Activated B cell treated with CpG ODN at 0.5 μM for 24 hours (primary cell): ENCODE measurements at places on chromosomes 5 and 9. TPM values are rescaled to one million over a fixed set of nuclear protein-coding genes. Genes with fewer than 3 reads are reported as not detected.

Gene PSD2
- total RNA-seq, result not detected in 2 replicates

GRCh38 chr9:14366076-14366475 lies 52.1 kb upstream of the NFIB start:
- H3K27me3 ChIP-seq, result peaks cover 7% of the 10 kb centered on the region
- no peaks in the 10 kb centered on the region for H3K4me1 ChIP-seq
- H3K4me3 ChIP-seq, result no peak overlapping the region
- no peak for DNase-seq
- no peak overlapping the region for H3K27ac ChIP-seq

Gene GADD45G
- 7.5 and 7.6 TPM in 2 replicates for total RNA-seq

GRCh38 chr9:85040146-85040545 lies 370.6 kb downstream of the NTRK2 start:
- H3K4me1 ChIP-seq, result no peaks in the 10 kb centered on the region
- no peak overlapping the region for H3K4me3 ChIP-seq
- no peaks in the 10 kb centered on the region for H3K36me3 ChIP-seq
- H3K27ac ChIP-seq, result no peak overlapping the region
- DNase-seq, result no peak

DNA sequence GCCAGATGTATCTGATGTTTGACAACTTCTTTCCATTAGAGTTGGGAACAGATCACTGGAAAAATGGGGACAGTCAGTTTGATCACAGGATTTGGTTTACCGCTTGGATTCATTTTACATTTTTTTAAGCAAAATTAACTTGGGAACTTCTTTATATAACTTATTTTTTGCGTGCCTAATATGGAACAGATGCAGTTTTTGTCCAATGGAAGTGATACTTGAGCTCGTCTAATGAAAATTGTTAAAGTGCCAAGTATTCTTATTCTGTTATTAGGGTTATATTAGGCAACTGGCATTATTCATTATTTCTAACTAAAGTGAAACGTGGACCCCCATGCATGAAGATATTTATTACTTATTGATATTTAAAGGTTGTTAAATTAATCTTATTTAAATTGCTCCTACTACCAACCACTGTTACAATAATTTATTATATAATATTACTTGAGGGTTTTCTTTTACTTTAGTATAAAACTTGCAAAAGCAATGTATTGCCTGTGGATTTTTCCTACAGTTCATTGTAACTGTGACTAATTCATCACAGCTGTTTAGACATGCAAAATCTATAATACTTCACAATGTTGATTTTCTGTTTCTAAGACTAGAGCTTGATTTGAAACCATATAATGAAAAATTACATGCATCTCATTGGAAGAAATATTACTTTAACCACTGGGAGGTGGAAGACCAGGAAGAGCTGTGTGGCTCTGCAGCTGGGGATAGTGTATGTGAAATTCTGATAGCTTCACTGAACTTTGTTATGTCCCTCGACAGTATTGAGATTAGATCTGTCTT lies 787.3 kb upstream of the WWC1 start:
- no peaks in the 10 kb centered on the region for H3K36me3 ChIP-seq
- no peak overlapping the region for H3K27ac ChIP-seq
- no peaks in the 10 kb centered on the region for H3K4me1 ChIP-seq
- no peak for DNase-seq
- H3K27me3 ChIP-seq, result no peaks in the 10 kb centered on the region

DNA sequence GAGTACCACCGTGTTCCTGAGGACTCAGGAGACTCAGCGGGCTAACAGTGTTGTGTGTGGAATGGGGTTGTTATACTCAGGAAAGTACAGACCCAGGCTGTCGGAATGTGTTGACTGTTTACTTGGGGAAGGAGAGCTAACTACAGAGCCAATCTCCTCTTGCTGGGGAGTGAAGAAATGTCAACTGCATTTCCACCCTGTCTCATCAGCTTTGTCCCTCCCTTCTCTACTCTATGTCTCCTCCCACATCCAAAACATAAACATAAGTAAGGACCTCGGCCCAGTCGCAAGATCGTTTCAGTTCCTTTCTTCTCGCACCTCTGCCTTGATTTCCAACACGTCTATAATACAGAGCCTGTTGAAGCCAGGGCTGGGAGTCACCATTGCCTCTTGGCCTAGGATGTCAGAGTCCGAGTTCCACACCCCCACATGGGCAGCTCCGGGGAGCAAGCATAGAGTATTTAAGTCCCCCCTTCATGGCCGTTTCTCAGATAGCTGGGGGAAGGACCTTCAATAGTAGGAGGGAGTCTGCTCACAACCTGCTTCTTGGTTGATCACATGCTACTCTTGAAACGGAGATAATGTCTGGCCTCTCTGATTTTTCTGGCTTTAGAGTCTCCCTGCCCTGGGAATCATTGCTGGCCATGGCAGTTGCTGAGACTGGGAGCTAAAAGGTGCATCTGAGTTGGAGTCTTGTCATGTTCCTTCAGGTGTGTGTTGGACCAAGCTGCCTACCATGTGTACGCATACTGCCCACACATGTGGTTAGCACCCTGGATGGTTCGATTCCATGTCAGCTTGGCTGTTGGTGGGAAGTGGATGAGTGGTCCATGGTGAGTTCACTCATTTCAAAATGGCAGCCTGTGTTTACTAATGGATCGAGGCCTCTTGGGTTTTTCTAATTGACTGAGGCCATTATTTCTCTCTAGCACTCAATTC lies 147.3 kb downstream of the MTX3 start:
- H3K27ac ChIP-seq, result no peak overlapping the region
- peaks cover 19% of the 10 kb centered on the region for H3K27me3 ChIP-seq
- no peaks in the 10 kb centered on the region for H3K36me3 ChIP-seq
- DNase-seq, result no peak

- no peak overlapping the region for H3K27ac ChIP-seq
- DNase-seq, result no peak
- H3K27me3 ChIP-seq, result no peaks in the 10 kb centered on the region
- H3K4me3 ChIP-seq, result no peak overlapping the region
- H3K4me1 ChIP-seq, result peaks cover 9% of the 10 kb centered on the region
Observed at GRCh38 chr5:107378218-107378899, 292.4 kb downstream of the EFNA5 start.

Gene CCNH
- total RNA-seq, result 69.3 and 74.8 TPM in 2 replicates

Gene CSF1R
- total RNA-seq, result 0.44 and 0.69 TPM in 2 replicates

DNA sequence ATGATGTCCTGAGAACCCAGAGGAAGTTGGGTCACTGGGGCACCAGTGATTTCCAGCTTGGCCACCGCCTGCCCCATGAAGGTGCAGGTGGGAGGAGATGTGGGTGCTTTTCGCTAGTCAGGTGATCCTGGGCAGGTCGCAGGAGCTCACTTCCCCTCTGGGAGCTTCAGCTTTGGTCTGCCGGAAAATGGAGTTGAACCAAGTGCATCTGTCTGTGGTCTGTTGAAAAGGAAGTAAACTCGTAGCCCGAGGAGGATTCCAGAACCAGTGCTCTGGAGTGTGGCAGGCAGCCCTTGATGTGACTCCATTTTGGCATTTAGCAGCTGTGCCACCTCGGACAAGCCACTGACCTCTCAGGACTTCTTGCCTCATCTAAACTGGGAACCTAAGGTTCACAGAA lies 81.8 kb upstream of the HRH2 start:
- H3K27me3 ChIP-seq, result peaks cover 12% of the 10 kb centered on the region
- no peak for DNase-seq
- no peaks in the 10 kb centered on the region for H3K4me1 ChIP-seq
- no peak overlapping the region for H3K4me3 ChIP-seq

GRCh38 chr5:67291671-67292070 lies 95.1 kb upstream of the CD180 start:
- H3K27me3 ChIP-seq, result no peaks in the 10 kb centered on the region
- no peak overlapping the region for H3K4me3 ChIP-seq
- H3K27ac ChIP-seq, result no peak overlapping the region
- H3K36me3 ChIP-seq, result no peaks in the 10 kb centered on the region

- H3K4me3 ChIP-seq, result peak overlapping the region; percentile 92
- DNase-seq, result no peak
- peak overlapping the region; percentile 93 for H3K27ac ChIP-seq
- H3K36me3 ChIP-seq, result peaks cover 27% of the 10 kb centered on the region
- H3K27me3 ChIP-seq, result no peaks in the 10 kb centered on the region
Observed at GRCh38 chr9:86282979-86283535, 719 bp upstream of the ISCA1 start.

DNA sequence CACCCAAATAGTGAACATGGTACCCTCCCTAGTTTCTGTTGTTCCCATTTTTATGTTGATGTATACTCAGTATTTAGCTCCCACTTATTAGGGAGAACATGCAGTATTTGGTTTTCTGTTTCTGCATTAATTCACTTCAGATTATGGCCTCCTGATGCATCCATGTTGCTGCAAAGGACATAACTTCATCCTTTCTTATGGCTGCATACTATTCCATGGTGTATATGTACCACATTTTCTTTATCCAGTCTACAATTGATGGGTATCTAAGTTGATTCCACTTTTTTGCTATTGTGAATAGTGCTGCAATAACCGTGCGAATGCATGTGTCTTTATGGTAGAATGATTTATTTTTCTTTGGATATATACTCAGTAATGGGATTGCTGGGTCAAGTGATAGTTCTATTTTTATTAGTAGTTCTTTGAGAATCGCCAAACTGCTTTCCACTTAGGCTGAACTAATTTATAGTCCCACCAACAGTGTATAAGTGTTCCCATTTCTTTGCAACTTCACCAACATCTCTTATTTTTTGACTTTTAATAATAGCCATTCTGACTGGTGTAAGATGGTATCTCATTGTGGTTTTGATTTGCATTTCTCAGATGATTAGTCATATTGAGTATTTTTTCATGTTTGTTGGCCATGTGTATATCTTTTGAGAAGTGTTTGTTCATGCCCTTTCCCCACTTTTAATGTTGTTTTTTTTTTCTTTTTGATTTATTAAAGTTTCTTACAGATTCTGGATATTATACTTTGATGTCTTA lies 79.6 kb downstream of the SMIM15 start:
- peaks cover 29% of the 10 kb centered on the region for H3K36me3 ChIP-seq
- H3K4me3 ChIP-seq, result no peak overlapping the region
- no peak overlapping the region for H3K27ac ChIP-seq
- no peak for DNase-seq
- H3K27me3 ChIP-seq, result no peaks in the 10 kb centered on the region

Gene COL5A1
- total RNA-seq, result 0.02 TPM in 1 of 2 replicates, not detected in the other

- H3K27ac ChIP-seq, result no peak overlapping the region
- DNase-seq, result no peak
- no peaks in the 10 kb centered on the region for H3K36me3 ChIP-seq
- H3K4me3 ChIP-seq, result no peak overlapping the region
- H3K4me1 ChIP-seq, result no peaks in the 10 kb centered on the region
Observed at GRCh38 chr5:152477536-152477935, 72.5 kb upstream of the NMUR2 start.

Gene RNF180
- total RNA-seq, result not detected in 2 replicates

GRCh38 chr9:76138360-76138759 lies 247.9 kb downstream of the PCSK5 start:
- H3K36me3 ChIP-seq, result no peaks in the 10 kb centered on the region
- H3K27me3 ChIP-seq, result peaks cover 4% of the 10 kb centered on the region
- no peak overlapping the region for H3K4me3 ChIP-seq
- DNase-seq, result no peak
- no peaks in the 10 kb centered on the region for H3K4me1 ChIP-seq

Gene UBE2QL1
- 1.2 and 1.3 TPM in 2 replicates for total RNA-seq

DNA sequence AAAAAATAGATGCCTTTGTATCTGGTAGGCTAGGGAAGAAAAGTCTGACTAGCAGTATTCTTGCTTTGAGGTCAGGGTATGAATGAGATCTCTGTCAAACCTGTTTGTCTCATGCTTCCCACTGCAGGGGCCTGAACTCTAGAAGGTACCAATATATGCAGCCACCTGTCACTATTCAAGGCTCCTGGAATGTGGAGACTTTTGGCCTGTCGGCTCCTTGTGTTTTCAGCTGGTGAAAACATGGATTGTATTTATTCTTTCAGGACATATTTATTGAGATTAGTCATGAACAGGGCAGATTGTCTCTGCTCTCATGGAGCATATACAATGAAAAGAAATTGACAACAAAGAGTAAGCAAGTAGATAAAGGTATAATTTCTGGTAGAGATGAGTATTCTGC lies 255.8 kb downstream of the ARHGAP26 start:
- H3K4me3 ChIP-seq, result no peak overlapping the region
- peaks cover 20% of the 10 kb centered on the region for H3K4me1 ChIP-seq
- no peak for DNase-seq
- H3K27me3 ChIP-seq, result no peaks in the 10 kb centered on the region

GRCh38 chr5:54224103-54224826 lies 86.1 kb downstream of the ARL15 start:
- peaks cover 25% of the 10 kb centered on the region for H3K4me1 ChIP-seq
- no peak overlapping the region for H3K27ac ChIP-seq
- no peak overlapping the region for H3K4me3 ChIP-seq
- no peaks in the 10 kb centered on the region for H3K36me3 ChIP-seq
- no peak for DNase-seq
- H3K27me3 ChIP-seq, result no peaks in the 10 kb centered on the region

GRCh38 chr5:127940854-127941253 lies 142.7 kb upstream of the SLC12A2 start:
- no peak overlapping the region for H3K4me3 ChIP-seq
- DNase-seq, result no peak
- H3K36me3 ChIP-seq, result peaks cover 4% of the 10 kb centered on the region
- H3K27me3 ChIP-seq, result no peaks in the 10 kb centered on the region
- no peaks in the 10 kb centered on the region for H3K4me1 ChIP-seq

Gene PCDH12
- not detected in 2 replicates for total RNA-seq

GRCh38 chr9:26684029-26684428 lies 208.6 kb downstream of the CAAP1 start:
- no peaks in the 10 kb centered on the region for H3K4me1 ChIP-seq
- H3K27ac ChIP-seq, result no peak overlapping the region
- no peaks in the 10 kb centered on the region for H3K36me3 ChIP-seq
- peaks cover 3% of the 10 kb centered on the region for H3K27me3 ChIP-seq
- no peak overlapping the region for H3K4me3 ChIP-seq

Gene SPINK13
- total RNA-seq, result not detected in 2 replicates

Gene NKD2
- 0.16 and 1.1 TPM in 2 replicates for total RNA-seq

Gene CDKN2B
- 0.32 and 0.38 TPM in 2 replicates for total RNA-seq

Gene CDKN2B-AS1
- 1.3 and 1.4 TPM in 2 replicates for total RNA-seq

- DNase-seq, result no peak
- peaks cover 17% of the 10 kb centered on the region for H3K27me3 ChIP-seq
- no peak overlapping the region for H3K27ac ChIP-seq
- H3K4me1 ChIP-seq, result no peaks in the 10 kb centered on the region
- no peak overlapping the region for H3K4me3 ChIP-seq
Observed at GRCh38 chr5:113163328-113163727, 186.7 kb downstream of the DCP2 start.

- H3K4me3 ChIP-seq, result no peak within 1 kb of the TSS
- peaks cover 12% of the 10 kb centered on the region for H3K27me3 ChIP-seq
- H3K27ac ChIP-seq, result no peak within 1 kb of the TSS
- H3K4me1 ChIP-seq, result no peaks in the 10 kb centered on the region
- no peaks in the 10 kb centered on the region for H3K36me3 ChIP-seq
- DNase-seq, result no peak
Observed at GRCh38 chr5:140881889-140882590, at the start of gene PCDHA13. Gene PCDHA13, plus strand, starts transcription at chr5:140882124. Its CDS starts 145 bp downstream, at chr5:140882269.

DNA sequence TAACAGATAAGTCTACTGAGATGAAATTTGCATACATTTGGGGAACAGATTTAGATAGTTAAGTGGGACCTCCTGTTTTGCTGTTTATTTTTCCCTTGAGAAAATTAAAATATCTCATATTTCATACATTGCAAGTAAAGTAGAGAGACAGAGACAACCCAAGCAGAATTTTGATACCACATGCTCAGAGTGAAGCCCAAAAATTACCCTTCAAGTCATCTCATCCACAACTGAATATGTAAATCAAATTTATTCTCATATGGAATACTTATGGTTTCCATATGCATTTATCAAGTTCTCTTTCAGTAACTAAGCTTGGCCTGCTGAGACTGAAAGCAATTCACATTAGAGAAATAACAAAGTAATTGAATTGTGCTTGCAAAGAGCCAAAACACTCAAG lies 474.4 kb downstream of the SEMA5A start:
- no peak overlapping the region for H3K4me3 ChIP-seq
- H3K27ac ChIP-seq, result no peak overlapping the region
- H3K36me3 ChIP-seq, result no peaks in the 10 kb centered on the region
- no peaks in the 10 kb centered on the region for H3K4me1 ChIP-seq

Gene ANKRD18A
- total RNA-seq, result not detected in 2 replicates
